ENCODE measurements at places on chromosomes 11 and 22. TPM values are rescaled to one million over a fixed set of nuclear protein-coding genes. Genes with fewer than 3 reads are reported as not detected.
A peak's percentile ranks its signal among the peaks of the same experiment; 100 is the strongest.

GRCh38 chr22:38006906-38007305, 22.6 kb upstream of the SOX10 start:
- DNase-seq = no peak

DNA sequence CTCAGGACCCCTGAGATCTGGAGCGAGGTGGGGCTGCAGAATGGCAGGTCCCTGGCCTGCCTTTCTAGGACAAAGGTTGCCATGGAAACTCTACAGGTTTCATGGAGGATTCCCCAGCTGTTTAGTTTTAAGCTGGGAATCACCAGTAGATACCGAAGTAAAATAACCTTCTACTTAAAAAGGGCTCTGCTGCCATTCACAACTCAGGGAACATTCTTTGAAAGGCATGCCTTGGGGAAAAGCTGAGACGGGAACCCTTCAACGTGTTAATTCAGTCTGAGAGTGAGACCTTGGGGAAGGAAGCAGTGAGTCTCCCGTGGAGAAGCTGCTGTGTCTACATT, 493.3 kb downstream of the BRD1 start:
- no peak for DNase-seq

DNA sequence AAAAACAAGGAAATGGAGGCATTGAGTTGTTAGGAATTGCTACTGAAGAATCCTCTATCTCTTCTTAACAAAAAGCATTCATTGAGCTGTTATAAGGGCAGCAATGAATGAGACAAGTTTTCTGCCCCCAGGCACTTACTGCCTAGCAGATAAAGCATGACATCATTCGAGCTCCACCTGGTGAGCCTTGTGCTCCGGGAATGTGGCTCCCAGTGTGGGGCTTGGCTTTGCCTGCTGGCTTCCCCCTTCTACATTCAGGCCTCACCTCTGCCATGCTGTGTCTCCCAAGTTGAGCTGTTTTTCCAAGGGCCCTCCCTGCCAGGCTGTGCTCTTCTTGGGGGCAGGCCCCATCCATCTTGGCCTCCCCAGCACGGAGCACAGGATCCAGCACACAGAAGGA, 56.9 kb upstream of the EIF3D start:
- DNase-seq = no peak

DNA sequence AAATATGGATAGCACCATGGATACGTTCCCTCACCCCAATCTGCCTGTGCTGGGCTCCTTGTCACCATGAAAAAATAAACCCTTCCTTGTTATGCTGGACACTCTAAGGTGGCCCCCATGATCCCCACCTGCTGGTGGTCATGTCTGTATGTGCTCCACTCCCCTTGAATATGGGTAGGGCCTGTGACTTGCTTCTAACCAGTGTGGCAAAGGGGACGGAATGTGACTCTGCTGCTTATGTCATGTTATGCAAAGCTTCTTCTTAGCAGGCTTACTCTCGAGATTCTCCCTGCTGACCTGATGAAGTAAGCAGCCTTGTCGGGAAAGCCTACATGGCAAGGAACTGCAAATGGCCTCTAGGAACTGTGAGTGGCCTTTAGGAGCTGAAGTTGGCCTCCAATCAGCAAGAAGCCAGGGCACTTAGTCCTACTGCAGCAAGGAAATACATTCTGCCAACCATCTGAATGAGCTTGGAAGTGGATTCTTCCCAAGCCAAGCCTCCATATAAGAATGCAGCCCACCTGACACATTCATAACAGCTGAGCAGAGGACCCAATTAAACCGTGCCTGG, 159.9 kb downstream of the CCDC34 start:
- DNase-seq = no peak

GRCh38 chr11:926341-926916, 759 bp downstream of the AP2A2 start:
- peak; percentile 65 for DNase-seq

BIK gene
- 0.23 TPM for polyA plus RNA-seq

PRR5L gene
- polyA plus RNA-seq = 6.0 TPM

Measured in aorta (tissue), 5 donors.